CD4-positive, alpha-beta T cell treated with Interleukin-2 at 100 ng/mL for 4 hours (primary cell): ENCODE measurements at places on chromosomes 13 and 19.

- no peak for DNase-seq
Observed at GRCh38 chr13:43805681-43806128, 18.9 kb upstream of the ENOX1 start.

GRCh38 chr13:85386424-85386823, 412.8 kb downstream of the SLITRK6 start:
- no peak for DNase-seq

- no peak for DNase-seq
Observed at GRCh38 chr13:39419068-39419467, 183.9 kb downstream of the LHFPL6 start.

- no peak for DNase-seq
Observed at GRCh38 chr19:8500158-8500557, 2.3 kb downstream of the PRAM1 start.

- DNase-seq, result no peak
Observed at GRCh38 chr13:36804588-36804987, 14.4 kb upstream of the RFXAP start.

DNA sequence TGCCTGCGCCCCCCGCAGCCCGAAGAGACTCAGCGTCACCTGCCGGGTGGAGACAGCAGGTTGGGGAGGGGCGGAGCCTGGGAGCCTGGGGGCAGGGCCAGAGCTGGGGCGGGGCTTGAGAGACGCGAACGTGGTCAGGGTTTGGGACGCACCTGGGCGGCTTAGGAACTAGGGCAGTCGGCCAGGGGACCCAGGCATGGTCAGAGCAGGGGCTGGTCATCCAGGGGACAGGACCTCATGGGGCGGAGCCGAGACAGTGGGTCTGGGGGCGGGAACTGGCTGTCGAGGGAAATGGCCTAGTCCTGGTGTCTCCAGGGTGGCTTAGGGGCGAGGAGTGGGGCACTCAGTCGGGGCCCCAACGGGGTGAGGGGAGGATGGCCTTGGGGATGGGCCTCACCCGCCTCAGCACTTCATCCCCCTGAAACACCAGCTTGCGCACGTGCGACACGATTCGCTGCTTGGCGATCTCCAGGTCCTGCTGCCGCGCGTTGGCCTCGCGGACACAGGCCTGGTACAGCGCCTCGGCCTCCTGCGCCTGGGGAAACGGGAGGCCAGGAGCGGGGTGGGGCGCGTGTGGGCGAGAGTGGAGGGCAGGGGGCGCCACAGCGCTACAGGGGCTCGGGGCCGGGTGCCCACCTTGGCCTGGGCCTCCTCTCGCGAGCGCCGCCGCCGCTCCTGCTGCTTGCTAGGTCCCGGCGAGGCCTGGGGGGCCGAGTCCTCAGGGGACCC, 5.8 kb downstream of the GMIP start:
- no peak for DNase-seq

DNA sequence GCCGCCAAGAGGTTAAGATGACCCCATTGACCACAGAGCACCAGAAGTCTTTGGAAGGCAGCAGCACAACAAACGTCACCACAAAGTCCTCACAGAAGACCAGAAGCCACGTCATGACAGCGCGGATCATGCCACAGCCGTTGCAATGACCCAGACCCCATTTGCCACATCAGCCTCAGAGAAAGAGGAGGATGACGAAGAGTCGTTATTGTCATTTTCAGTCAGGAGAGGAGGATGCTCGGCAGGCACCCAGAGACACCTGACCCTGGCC, 29.6 kb upstream of the CD33 start:
- no peak for DNase-seq

- DNase-seq, result no peak
Observed at GRCh38 chr19:46125447-46125846, 959 bp upstream of the IGFL3 start.

GRCh38 chr13:30806784-30807183, 71.4 kb downstream of the ALOX5AP start:
- no peak for DNase-seq

DNA sequence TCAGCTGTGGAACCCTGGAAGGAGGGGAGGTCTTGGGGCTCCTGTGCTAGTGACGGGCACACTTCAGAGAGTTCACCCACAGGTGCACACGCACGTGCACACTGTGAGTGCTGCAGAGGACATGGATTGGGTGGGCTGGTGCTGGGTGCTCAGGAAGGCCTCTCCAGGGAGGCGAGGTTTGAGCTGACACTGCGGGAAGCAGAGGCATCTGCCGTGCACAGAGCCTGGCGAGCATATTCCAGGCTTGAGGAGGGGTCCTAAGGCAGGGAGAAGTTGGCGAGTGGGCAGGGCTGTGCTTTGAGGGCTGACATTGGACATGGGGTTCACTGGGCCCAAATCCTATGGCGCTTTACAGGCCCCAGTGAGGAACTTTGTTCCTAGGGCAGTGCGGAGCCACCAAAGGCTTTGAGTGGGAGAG, 25.6 kb downstream of the CCDC8 start:
- DNase-seq, result no peak

DNA sequence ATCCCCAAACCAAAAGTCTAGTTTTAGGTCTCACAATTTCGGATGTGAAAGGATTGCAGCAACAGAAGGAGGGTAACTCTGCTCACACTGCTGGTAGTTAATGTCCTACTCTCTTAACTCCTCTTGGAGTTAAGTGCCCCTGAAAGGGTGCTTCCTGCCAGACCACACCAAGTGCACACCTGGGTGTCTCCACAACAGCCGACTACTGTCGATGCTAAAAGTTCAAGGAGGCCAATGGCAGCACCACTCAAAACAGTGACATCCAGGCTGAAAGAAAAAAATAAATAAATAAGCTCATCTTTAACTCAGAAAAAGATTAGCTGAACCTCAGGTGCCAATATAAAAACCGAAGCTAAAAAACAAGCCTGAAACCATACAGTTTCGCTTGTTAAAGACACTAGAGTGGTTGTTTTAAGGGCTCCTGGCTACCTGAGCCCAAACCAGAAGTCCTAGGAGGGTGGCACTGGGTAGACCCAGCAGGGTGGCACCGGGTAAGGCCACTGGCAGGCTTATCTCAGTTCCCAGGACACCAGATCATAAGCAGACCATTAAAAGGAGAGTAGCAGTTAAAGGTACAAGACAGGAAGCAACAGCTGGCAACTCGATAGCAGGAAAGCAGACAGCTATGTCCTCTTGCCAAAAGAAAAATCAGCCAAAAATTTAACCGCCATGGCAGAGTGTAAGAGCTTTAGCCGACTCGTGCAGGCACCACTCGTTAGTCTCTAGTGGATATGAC, 39.3 kb downstream of the BRD4 start:
- DNase-seq, result no peak

DNA sequence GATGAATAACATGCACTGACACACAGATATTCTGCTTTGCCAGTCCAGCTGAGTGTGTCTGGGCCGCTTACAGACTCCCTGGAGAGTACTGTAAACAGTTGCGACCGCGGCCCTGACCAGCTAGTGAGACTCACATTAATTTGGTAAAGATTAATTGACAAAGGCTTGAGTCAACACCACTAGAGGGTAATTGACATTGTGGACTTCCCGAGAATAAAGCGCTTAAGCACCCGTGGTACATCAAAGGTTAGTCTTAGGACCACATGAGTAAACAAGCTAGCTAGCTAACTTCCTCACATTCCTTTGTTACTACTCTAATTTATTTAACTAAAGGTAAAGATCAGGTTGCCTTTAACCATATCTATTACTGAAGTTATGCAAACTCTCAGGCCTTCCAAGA, 624.4 kb upstream of the ARGLU1 start:
- DNase-seq, result no peak

- DNase-seq, result peak; percentile 41
Observed at GRCh38 chr13:98466634-98467236, 110.2 kb downstream of the STK24 start.

- no peak for DNase-seq
Observed at GRCh38 chr19:14395262-14395661, 14.0 kb downstream of the ADGRE5 start.

DNA sequence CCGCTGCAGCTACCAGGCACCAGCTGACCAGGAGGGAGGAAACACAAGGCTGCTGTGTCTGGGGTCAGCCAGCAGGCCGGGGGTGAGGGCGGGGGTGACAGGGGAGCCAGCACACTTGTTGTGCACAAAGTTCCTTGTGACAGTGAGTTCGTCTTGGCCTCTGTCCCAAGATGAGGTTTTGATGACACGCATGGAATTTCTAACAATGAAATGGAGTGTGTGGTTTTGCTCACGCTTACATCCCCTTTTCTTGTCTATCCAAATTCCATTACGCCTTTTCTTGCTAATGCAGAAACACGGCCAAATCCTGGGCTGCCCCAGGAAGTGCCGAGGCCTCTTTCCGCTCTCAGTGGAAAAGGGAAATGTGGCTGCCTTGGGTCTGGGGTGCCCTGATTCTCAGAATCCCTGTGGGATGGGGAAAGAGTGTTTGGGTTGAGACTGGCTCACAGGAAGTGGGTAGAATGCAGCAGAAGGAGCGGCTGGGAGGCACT, 73.8 kb downstream of the GADD45B start:
- DNase-seq, result no peak

DNA sequence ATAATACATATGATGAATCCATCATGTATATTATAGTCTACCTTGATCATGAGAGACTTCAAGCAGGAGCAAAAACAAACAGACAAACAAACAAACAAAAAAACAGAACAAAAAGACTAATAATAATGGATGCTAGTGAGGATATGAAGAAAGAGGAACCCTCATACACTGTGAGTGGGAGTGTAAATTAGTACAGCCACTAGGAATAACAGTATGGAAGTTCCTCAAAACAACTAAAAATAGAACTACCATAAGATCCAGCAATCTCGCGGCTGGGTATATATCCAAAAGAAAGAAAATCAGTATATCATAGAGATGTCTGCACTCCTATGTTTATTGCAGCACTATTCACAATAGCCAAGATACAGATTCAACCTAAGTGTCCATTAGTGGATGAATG, 7.0 kb upstream of the DLEU7 start:
- no peak for DNase-seq

GRCh38 chr13:81540777-81541176, 1199.9 kb upstream of the SPRY2 start:
- no peak for DNase-seq

- DNase-seq, result no peak
Observed at GRCh38 chr13:77915686-77916085, 2.9 kb downstream of the EDNRB start.

- no peak for DNase-seq
Observed at GRCh38 chr13:39900106-39900750, 244.8 kb downstream of the COG6 start.

DNA sequence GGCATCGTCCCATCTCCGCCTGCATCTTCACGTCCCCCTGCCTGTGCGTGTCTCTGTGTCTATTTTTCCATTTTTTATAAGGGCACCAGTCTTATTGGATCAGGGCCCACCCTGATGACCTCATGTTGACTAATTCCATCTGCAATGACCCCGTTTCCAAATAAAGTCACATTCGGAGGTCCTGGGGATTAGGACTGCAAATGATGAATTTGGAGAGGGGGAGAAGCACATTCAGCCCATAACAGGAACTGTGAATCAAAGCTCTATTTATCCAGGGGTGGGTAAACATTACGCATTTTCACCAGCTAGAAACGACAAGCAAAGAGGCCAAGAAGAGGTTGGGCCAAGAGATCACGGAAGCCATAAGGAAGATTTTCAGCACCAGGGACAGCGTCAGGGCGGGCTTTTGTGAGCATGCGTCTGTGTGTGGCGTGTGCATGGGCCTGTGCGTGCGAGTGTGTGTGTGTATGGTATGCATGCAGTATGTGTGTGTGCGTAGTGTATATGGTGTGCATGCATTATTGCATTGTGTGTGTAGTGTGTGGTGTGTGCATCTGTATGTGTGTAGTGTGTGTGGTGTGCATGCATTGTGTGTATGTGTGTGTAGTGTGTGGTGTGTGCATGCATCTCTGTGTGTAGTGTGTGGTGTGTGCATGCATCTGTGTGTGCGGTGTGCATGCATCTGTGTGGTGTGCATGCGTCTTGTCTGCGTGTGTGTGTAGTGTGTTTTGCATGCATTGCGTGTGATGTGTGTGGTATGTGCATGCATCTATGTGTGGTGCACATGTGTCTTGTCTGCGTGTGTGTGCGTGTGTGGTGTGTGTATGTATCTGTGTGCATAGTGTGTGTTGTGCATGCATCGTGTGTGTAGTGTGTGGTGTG, 19.6 kb downstream of the CELF5 start:
- DNase-seq, result peak; percentile 34

DNA sequence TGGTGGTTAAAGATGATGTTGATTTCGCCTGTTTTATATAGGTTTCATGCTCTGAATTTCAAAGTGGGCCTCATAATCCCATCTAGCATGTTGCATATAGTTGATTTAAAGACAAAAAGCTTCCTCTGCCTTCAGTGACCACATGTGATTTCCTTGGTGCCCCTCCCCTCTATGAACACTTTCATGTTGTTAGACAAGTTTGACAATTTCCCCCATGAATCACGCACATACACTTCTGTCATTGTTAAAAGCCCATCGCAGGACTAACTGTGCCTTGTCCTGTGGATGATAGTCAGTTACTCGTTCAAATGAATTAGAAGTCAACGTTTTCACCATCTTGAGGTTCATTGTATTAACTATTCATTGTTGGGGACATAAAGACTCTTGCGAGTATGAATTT, 6.7 kb downstream of the TNFSF11 start:
- no peak for DNase-seq

DNA sequence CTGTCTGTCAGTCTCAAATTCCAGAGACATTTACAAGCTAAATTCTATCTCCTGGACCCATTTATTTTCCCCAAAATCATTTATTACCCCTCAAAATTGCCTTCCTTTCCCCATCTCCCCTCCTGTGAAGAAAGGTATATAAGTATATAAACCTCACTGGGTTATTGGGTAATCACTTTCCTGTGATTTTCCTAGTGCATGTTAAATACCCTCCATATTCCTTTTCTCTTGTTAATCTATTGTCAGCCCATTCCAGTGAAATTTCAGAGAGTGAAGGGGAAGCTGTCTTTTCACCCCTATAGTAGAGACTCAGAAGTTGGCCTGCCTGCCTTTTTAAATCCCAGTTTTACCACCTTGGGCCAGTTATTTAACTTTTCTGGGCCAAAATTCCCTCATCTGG, 9.9 kb downstream of the IFNL1 start:
- DNase-seq, result no peak

DNA sequence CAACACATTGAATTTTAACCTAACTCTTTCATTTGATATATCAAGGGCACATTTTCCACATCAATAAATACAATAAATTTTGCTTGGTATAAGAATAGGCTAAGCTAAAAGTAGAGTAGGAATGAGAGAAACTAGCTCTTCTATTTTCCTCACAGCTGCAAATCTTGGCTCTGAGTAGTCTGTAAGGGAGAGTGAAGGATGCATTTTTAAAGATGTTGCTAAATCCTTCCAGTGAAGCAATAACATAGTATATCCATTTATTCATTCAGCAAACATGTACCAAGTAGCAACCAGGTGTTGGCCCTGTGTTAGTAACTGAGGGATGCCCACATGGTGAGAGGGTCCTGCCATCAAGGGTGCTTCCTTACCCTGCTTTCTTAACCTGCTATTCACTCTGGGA, 799.9 kb downstream of the PCDH9 start:
- DNase-seq, result no peak

DNA sequence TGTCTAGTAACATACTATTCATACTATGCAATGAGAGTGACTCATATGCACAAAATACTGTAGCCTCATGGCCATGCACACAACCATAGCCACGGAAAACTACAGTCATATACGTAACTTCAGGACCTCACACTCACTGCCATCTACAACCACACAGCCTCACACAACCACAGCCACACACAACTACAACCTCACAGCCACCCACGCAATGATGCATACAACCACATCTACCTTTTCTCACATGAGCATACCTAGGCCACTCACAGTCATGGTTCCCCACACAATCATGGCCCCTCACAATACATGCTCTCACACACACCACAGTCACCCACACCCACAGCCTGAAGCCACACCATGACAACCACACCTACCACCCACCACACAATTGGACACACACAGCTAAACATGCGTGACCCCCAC, 8.7 kb upstream of the TNFSF14 start:
- DNase-seq, result peak; percentile 27
